Pancreas (tissue), 10 donors: ENCODE measurements at places on chromosomes 16 and 17. TPM values are rescaled to one million over a fixed set of nuclear protein-coding genes. Genes with fewer than 3 reads are reported as not detected.
A peak's percentile ranks its signal among the peaks of the same experiment; 100 is the strongest.

DNA sequence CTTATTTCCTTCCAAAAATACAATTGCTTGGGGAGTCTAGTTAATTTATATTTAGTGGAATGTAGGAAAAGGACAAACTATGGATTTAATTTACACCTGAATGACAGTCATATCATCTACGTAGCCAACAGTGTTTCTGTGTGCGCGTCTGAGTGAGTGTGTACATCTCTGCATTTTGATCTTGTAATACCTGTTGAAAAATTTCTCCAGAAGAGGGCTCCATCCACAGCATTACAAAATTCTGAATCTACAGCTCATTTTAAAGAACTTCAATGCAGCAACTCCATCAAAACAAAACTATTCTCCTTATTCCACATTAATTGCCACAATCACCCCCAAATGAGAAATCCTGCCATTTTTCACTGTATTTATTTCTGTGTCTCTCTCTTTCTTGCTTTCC is 3.9 kb downstream of the CDH13 start:
- DNase-seq = no peak

CDRT15L2 gene
- not detected for total RNA-seq

DNA sequence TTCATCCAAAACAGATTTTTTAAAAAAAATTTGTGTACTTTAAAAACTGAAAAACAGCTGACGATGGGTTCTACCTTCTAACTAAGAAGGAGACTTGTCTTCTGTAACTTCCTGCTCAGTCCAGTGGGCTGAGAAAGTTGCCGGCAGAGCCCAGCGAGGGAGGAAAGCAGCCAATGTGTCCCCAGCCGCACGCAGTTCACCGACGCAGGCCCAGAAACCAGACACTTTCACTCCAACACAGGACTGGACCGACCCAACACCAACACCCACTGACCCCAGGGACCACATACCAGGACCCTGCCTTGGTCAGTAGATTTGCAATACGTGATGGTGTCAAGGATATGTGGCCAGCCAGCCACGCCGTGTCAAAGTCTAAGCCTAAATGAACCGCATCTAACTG is 25.6 kb downstream of the TRAP1 start:
- DNase-seq = no peak

- DNase-seq = no peak
These were observed 16.6 kb downstream of the TBC1D16 start for GRCh38 chr17:80018917-80019651.

DNA sequence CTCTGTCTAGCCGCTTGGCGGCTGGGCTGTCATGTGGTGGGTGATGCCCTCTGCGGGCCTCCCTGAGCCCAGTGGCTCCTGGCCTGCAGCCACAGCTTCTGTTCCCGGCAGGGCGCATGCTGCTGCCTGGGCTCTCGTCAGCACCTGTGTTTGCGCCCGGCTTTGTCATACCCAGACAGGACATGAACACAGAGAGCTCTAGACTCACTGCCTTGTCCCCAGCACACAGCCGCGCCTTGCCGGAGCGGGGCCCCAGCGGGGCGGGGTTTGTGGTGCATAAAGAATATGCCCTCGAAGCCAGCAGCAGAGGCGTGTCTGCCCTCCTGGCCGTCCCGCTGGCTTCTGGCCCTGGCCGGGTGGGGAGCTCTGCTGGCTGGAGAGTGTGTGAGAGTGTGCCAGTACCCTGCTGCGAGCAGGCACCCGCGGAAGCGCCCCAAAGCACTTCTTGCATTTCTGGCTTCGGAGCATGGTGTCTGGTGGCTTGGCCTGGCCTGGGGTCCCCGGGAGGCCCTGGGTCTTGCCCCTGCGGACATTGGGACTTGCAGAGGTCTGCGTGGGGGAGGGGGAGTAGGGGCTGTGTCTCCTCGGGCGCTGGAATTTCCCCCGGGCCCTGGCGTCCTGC is 14.4 kb downstream of the ASPSCR1 start:
- peak; percentile 88 for DNase-seq

- no peak for DNase-seq
These were observed 2.2 kb upstream of the EFTUD2 start for GRCh38 chr17:44901411-44901921.

GRCh38 chr16:23119570-23119969 is 29.7 kb downstream of the USP31 start:
- DNase-seq = no peak

GRCh38 chr16:81472391-81472790 is 27.8 kb downstream of the CMIP start:
- DNase-seq = no peak

PYDC1 gene
- total RNA-seq = not detected

TMEM235 gene
- not detected for total RNA-seq

GRCh38 chr16:24838554-24839266 is 7.1 kb upstream of the SLC5A11 start:
- no peak for DNase-seq

PTGES3L gene
- total RNA-seq = 0.18 TPM

GRCh38 chr17:9432134-9432885 is 143.3 kb downstream of the STX8 start:
- no peak for DNase-seq

DNA sequence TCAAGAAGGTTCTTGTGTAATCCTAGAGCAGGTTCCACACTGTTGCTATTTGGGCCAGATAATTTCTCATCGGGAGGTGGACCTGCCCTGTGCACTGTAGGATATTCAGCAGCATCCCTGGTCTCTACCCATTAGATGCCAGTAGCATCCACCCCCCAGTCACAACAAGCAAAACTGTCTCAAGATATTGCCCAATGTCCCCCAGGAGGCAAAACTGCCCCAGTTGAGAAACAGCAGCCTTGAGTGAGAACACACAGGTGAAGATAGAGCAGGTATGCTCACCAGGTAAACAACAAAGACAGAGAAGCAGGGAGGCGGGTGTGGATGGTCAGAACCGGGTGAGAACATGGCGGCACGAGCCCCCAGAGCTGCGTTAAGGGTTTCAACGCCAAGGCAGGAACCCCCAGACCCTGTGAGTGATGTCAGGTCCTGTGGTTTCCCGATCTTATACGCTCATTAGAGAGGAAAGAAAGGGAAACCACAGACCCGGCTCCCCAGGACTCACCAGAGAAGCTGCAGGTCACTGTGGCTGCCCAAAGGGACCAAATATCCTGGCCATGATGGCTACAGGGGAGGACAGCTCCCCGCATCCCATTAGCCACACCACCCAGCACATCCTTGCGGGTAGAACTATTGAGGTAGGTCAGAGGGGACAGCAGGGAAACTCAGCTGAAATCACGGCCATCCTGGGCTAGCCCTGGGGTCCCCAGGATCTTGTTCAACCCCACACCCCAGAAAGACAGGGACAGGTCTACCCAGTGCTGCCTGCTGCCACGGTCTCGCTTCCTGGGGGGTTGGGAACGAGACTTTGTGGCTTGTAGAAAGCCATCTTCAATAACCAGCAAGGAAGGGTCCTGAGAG is 21.2 kb downstream of the CDC42EP4 start:
- no peak for DNase-seq

DNA sequence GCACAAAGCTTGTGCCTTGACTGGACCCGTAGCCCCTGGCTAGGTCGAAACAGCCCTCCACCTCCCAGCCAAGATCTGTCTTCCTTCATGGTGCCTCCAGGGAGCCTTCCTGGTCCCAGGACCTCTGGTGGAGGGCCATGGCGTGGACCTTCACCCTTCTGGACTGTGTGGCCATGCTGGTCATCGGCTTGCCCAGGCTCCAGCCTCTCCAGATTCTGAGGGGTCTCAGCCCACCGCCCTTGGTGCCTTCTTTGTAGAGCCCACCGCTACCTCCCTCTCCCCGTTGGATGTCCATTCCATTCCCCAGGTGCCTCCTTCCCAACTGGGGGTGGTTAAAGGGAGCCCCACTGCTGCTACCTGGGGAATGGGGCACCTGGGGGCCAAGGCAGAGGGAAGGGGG is 3.5 kb downstream of the CTRL start:
- DNase-seq = peak; percentile 47

CREBBP gene
- total RNA-seq = 35.6 TPM

- DNase-seq = peak; percentile 77
These were observed 763 bp upstream of the ACTG1 start for GRCh38 chr17:81513372-81513752.

USH1G gene
- total RNA-seq = 0.17 TPM

DNA sequence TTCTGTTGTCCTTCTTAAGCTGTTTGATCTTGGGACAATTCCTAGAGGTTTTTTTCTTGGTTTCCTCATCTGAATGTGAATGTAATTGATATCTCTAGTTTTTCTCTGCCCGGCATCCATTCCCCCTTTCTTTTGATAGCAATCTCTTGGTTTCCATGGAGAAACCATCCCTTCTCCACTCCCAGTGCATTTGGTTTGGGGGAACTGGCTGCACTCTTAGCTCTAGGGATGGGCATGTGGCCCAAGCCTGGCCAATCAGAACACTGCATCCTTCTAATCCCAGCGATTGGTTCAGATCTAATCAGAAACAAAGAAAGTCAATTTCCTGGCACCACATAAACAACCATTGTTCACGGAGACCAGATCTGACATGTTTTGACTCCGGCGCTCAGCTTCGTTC is 45.1 kb downstream of the IRX3 start:
- DNase-seq = no peak

DNA sequence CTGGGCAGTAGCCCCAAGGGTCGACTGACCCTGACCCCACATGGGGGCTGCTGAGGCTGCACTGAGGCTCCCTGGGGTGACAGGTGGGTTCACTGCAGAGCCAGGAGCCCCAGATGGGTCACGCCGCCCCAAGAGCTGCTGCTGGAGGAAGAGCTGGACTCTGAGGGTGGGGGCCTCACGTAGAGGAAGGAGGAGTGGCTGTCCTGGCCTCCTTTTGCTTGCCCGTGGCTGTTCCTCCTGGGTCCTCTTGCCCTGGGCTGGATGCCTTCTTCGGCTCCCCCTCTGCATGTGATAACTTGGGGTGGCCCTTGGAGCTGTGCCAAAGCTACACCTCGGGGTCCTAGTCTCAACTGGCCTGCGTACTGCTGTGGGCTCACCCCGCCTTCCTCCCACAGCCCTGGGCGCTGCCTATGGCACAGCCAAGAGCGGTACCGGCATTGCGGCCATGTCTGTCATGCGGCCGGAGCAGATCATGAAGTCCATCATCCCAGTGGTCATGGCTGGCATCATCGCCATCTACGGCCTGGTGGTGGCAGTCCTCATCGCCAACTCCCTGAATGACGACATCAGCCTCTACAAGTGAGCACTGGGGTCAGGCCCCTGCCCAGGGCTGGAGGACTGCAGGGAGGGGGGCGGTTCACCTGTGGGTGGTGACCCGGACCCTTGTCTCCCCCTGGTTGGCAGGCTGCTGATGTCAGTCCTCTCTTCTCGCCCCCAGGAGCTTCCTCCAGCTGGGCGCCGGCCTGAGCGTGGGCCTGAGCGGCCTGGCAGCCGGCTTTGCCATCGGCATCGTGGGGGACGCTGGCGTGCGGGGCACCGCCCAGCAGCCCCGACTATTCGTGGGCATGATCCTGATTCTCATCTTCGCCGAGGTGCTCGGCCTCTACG is 1.1 kb upstream of the AMDHD2 start:
- peak; percentile 62 for DNase-seq

DNA sequence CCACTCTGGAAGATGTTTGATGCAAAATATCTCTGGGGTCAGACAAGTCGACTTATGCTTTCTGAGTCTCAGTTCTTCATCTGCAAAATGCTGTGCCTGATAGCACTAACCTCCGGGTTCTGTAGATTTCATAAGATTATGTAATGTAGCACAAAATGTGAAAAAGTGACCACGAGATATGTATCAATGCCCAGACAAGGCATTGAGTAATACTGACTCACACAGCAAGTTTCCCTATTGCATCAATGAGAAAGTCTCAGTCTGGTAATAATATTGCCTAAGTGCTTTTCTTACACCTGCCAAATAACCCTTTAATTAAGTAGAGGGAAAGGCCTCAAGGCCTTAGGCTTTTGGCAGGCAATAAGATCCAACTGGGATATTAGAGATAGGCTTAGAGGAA is 41.4 kb upstream of the MMP2 start:
- DNase-seq = no peak

DNA sequence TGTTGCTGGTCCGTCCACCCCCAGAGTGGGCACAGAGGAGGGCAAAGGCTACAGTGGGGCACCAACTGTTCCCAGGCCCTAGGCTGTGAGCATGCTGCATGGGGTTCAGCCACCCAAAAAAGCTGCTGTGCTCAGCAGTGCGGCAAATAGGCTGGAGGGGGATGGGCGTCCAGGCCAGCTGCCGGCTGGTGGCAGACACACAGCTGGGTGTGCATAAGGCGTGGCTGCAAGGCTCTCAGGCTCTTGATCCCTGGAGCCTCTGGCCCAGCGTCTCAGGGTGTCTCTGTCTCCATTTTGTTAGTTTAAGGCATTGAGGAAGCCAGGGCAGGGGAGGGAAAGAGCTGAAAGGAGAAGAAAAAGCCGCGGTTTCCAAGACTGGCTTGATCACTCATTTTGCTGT is 8.8 kb downstream of the RPL19 start:
- no peak for DNase-seq

KCNJ12 gene
- total RNA-seq = 0.09 TPM

- no peak for DNase-seq
These were observed 3.0 kb downstream of the SSTR5 start for GRCh38 chr16:1075546-1075945.

- no peak for DNase-seq
These were observed 214.9 kb downstream of the CEP112 start for GRCh38 chr17:65977041-65977440.

GRCh38 chr17:3917391-3917931 is 1.2 kb upstream of the P2RX1 start:
- no peak for DNase-seq

DNA sequence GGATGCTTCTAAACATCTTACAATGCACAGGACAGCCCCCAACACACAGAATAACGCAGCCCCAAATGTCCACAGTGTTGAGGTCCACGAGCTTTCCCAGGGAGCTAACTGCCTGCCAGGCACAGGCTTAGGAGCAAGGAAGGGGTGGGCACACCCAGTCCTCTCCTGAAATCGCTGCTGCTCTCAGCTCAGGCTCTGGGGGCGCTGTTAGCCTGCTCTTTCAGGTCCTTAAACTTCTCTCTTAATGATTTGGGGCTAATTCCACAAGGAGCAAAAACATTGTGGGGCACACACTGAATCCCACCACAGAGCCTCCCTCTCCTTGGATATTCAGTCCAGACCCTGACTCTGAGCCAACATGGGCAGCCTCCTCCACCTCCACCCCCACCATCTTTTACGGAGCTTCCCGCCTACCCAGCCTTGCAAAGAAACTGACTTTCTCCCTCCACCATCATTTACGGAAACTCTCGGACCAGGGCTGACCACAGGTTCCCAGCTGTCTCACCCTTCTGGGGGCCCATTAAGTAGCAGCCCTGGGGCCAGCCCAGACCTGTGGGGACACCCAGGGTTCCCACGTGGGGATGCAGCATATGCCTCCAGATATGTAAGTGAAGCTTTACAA is 1.1 kb downstream of the CD300H start:
- DNase-seq = no peak

HOXB8 gene
- not detected for total RNA-seq
